ENCODE measurements at places on chromosomes 3 and 15.

GRCh38 chr3:153357436-153357835, 195.4 kb downstream of the RAP2B start:
- DNase-seq, result no peak

- no peak for DNase-seq
Observed at GRCh38 chr3:180362081-180362480, 239.9 kb upstream of the TTC14 start.

- DNase-seq, result no peak
Observed at GRCh38 chr3:137202941-137203340, 245.2 kb downstream of the IL20RB start.

- DNase-seq, result no peak
Observed at GRCh38 chr15:84631706-84632272, 22.3 kb downstream of the WDR73 start.

- DNase-seq, result no peak
Observed at GRCh38 chr3:155560135-155560534, 184.7 kb downstream of the PLCH1 start.

DNA sequence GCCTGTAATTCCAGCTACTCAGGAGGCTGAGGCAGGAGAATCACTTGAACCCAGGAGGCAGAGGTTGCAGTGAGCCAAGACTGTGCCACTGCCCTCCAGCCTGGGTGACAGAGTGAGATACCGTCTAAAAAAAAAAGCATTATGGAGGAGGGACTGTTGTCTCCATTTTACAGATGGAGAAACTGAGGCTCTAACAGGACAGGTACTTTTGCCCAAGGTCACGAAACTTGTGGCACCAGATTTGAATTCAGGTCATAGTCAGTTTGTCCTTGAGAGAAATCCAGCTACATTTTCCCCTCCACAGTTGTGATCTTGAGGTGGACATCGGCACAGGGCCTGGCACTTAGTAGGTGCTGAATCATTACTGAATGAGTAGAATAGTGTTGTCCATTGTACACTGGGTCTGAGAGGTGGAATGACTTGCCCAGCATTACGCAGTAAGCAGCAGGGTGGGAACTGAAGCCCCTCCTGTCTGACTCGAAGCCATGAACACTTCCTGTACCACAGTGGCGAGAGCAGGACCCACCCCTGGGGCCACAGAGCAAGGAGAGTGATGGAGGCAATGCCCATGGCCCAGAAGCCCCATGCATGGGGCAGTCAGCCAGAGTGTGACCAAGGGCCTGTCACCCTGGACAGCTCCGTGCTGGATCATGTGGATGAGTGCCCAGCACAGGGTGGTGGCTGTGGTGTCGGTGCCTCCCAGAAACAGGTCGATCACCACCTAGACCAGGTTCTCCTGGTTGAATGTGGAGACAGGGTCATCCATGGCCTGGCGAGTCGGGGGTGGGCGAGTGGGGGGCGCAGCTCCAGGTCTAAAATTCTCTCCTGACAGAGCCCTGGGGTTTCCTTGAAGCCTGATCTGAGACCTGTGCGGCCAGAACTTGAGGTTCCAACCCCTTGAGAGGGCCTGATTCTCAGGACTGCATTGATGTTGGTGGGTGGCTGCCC, 20.4 kb upstream of the PARL start:
- DNase-seq, result no peak

- no peak for DNase-seq
Observed at GRCh38 chr3:7733933-7734332, 767.7 kb upstream of the LMCD1 start.

GRCh38 chr3:126580746-126581145, 22.0 kb upstream of the C3orf22 start:
- DNase-seq, result no peak

GRCh38 chr3:20344400-20344959, 158.5 kb upstream of the SGO1 start:
- no peak for DNase-seq

Data from astrocyte (in vitro differentiated cells and primary cell).